B cell (primary cell): ENCODE measurements at places on chromosomes 7 and 10. TPM values are rescaled to one million over a fixed set of nuclear protein-coding genes. Genes with fewer than 3 reads are reported as not detected.

The CYP2C19 gene
- not detected in 2 replicates for total RNA-seq

The ACSM6 gene
- total RNA-seq = not detected in 2 replicates

The NODAL gene
- total RNA-seq = not detected in 2 replicates

The SPDYE6 gene
- total RNA-seq = not detected in 2 replicates

The WDR86 gene
- total RNA-seq = 1.4 and 1.7 TPM in 2 replicates

The PDGFA gene
- 1.2 and 1.5 TPM in 2 replicates for total RNA-seq

The CTAGE4 gene
- not detected in 2 replicates for total RNA-seq

The TEX47 gene
- total RNA-seq = not detected in 2 replicates

The TMEM139 gene
- total RNA-seq = not detected in 2 replicates

The ANXA8L1 gene
- not detected in 2 replicates for total RNA-seq

The ARHGEF5 gene
- 6.9 and 7.9 TPM in 2 replicates for total RNA-seq

The HOXA5 gene
- total RNA-seq = not detected in 2 replicates

The SOSTDC1 gene
- not detected in 2 replicates for total RNA-seq

The CPEB3 gene
- total RNA-seq = 5.0 and 6.7 TPM in 2 replicates

The COL28A1 gene
- total RNA-seq = 0.49 and 0.67 TPM in 2 replicates

The SCIN gene
- 0.34 and 0.49 TPM in 2 replicates for total RNA-seq

The GPR85 gene
- total RNA-seq = not detected in 2 replicates

The KIAA1549 gene
- 0.36 and 0.52 TPM in 2 replicates for total RNA-seq

The ECHDC3 gene
- 8.7 and 9.6 TPM in 2 replicates for total RNA-seq

The ZNF107 gene
- total RNA-seq = 70.7 and 73.7 TPM in 2 replicates

The ADCY1 gene
- 0.05 and 0.17 TPM in 2 replicates for total RNA-seq
